ENCODE measurements at places on chromosomes 12 and 14. TPM values are rescaled to one million over a fixed set of nuclear protein-coding genes. Genes with fewer than 3 reads are reported as not detected.

Gene AQP5
- not detected for total RNA-seq

Gene C14orf180
- not detected for total RNA-seq

Gene NCAPD2
- 153 TPM for total RNA-seq

Gene NRIP2
- not detected for total RNA-seq

Gene TPPP2
- total RNA-seq = not detected

Gene RNASE3
- total RNA-seq = not detected

Gene ARHGEF25
- 0.55 TPM for total RNA-seq

Gene KRT8
- 0.33 TPM for total RNA-seq

Gene MYBPC1
- not detected for total RNA-seq

Gene TMEM132C
- not detected for total RNA-seq

Gene PRIMA1
- total RNA-seq = not detected

Gene TAPBPL
- total RNA-seq = 45.0 TPM

Gene TSPAN11
- not detected for total RNA-seq

Gene MYF5
- not detected for total RNA-seq

Gene PPHLN1
- 81.9 TPM for total RNA-seq

Gene HOXC12
- total RNA-seq = not detected

Gene C12orf50
- total RNA-seq = not detected

Gene NID2
- total RNA-seq = 0.15 TPM

Gene MRPL42
- total RNA-seq = 57.2 TPM

Gene ITFG2
- 25.9 TPM for total RNA-seq

Gene OS9
- total RNA-seq = 152 TPM

Gene SLCO1B1
- total RNA-seq = not detected

Gene CEP290
- 11.5 TPM for total RNA-seq

Gene IL26
- total RNA-seq = 3.3 TPM

Gene GZMB
- 682 TPM for total RNA-seq

Gene RERG
- total RNA-seq = not detected

Gene TAS2R46
- 0.43 TPM for total RNA-seq

Gene GDF3
- not detected for total RNA-seq

Measured in activated CD4-positive, alpha-beta memory T cell treated with anti-CD3 and anti-CD28 coated beads, Interleukin-2, amount 10 ng/mL, durations not matched to agents 7 days and 5 days (primary cell).